WTC11 (cell line): ENCODE measurements at places on chromosomes 1 and 21.
A peak's percentile ranks its signal among the peaks of the same experiment; 100 is the strongest.

DNA sequence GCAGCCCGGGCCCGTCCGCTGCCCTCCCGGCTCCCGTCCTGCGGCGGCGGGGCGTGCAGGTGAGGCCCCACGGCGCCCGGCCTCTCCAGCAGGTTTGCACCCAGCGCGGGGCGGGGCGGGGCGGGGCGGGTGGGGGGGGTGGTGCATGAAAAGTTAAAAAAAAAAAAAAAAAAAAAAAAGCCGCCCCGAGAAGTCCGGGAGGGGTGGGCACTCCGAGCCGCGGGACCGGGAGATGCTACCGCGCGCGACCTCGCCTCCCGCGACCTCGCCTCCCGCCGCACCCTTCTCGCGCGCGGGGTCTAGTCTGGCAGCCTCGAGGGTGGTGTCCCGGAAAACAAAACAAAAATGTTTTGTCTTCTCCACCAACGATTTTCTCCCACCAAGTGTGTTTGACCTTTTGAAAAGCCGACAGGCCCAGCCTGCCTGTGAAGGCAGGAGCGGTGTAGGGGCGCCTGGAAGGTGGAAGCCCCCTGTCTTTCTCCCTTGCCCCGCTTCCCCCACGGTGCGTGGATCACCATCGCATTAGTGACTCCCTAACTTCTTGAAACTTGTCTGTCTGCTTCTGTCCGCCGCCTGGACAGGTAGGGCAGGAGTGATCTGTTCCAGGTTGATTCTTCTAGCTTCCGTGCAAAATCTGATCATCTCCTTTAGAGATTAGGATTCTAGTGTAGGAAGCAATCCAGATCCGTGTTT is 569 bp downstream of the RCAN3 start:
- no peak for DNase-seq

- DNase-seq = peak; percentile 56
Observed at GRCh38 chr1:32870615-32871363, at the start of gene FNDC5. TSS of gene FNDC5 (minus strand) at chr1:32870912.

DNA sequence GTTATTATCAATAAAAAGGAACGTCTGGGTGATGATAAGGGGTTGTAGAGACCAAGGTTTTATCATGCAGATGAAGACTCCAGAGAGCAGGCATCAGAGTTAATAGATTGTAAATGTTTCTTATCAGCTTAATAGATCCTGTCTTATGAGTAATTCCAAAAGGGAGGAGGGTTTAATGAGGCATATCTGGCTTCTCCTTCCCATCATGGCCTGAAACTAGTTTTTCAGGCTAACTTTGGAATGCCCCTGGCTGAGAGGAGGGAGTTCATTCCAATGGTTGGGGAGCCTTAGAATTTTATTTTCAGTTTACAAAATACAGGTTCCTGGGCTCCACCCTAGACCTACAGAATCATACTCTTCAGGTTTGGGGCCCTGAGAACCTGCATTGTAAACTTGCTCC is 13.5 kb downstream of the PLA2G2D start:
- no peak for DNase-seq

GRCh38 chr1:98205291-98206017 is 284.6 kb upstream of the DPYD start:
- DNase-seq = no peak

GRCh38 chr1:31414980-31415370 is 2.0 kb downstream of the SERINC2 start:
- DNase-seq = no peak

DNA sequence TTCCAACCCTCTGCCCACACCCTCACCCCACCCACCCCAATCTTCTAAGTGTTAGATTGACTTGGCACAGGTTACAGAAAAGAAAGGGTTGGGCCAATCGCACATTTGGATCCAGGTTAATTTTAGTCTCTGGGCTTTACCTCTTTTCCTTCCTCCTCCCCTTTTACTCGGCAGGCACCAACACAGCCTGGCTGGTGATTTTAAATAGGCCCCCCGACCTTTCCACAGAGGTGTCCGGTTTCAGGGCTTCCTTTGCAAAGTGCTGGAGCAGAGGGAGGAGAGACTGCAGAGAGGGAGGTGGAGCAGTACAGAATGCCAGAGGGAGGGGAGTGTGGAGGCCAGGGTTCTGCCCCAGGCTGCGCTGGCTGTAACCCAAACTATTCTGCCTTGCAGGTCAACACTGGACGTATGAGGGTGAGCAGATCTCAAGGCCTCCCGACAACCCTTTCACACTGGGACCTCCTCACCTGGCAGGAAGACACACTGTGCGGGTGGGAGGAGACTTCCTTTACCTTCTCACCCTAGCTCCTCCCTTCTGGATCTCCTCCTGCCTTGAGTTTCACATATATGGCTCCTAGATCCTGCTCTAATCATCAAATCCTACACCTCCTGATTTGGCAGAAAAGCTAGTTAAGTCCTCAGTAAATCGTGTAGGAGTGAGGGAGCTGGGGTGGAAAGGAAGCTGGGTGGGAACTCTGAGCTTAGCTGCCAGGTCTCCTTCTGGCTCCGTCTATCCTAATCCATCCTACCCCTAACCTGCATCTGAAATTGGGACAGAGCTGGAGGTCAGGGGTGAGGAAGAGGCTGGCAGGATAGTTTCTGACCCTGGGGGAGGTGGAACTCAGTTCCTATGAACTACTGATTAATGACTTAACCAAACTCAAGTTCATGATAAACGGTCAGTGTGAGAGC is 2.4 kb downstream of the CA14 start:
- DNase-seq = peak; percentile 79

DNA sequence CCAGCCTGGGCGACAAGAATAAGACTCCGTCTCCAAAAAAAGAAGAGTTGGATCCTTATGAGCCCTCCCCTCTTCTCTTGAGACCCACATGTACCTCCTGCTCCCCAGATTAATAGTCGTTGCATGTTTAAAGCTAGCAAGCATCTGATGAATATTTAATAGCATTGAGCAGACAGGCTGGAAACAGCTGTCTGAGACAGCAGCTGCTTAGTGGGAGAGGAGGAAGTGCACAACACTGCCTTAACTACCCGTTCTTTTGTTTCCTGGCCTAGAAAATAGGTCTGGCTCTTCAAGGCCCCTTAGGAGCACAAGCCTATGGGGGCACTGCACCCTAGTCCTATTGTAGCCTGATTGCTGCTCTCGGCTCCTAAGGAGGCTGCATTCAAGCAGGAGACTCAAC is 17.3 kb upstream of the TMEM39B start:
- DNase-seq = no peak
